ENCODE measurements at places on chromosomes 5 and 9. TPM values are rescaled to one million over a fixed set of nuclear protein-coding genes. Genes with fewer than 3 reads are reported as not detected.

SLC30A5 gene
- 42.8 TPM for total RNA-seq

AOPEP gene
- 28.2 TPM for total RNA-seq

RFX3 gene
- total RNA-seq, result 4.4 TPM

PTGES gene
- total RNA-seq, result 39.5 TPM

CDC20B gene
- not detected for total RNA-seq

PCDHB12 gene
- total RNA-seq, result 1.6 TPM

IFT74 gene
- 17.5 TPM for total RNA-seq

ARL14EPL gene
- not detected for total RNA-seq

IL17B gene
- total RNA-seq, result not detected

CAMK2A gene
- total RNA-seq, result not detected
